ENCODE measurements at places on chromosomes 12 and 14.

- DNase-seq = no peak
These were observed 9.8 kb downstream of the KLHDC1 start for GRCh38 chr14:49702725-49703124.

- DNase-seq = no peak
These were observed 1.3 kb downstream of the ZC3H10 start for GRCh38 chr12:56119361-56119796.

- DNase-seq = no peak
These were observed 67.8 kb downstream of the NTF3 start for GRCh38 chr12:5499566-5500330.

DNA sequence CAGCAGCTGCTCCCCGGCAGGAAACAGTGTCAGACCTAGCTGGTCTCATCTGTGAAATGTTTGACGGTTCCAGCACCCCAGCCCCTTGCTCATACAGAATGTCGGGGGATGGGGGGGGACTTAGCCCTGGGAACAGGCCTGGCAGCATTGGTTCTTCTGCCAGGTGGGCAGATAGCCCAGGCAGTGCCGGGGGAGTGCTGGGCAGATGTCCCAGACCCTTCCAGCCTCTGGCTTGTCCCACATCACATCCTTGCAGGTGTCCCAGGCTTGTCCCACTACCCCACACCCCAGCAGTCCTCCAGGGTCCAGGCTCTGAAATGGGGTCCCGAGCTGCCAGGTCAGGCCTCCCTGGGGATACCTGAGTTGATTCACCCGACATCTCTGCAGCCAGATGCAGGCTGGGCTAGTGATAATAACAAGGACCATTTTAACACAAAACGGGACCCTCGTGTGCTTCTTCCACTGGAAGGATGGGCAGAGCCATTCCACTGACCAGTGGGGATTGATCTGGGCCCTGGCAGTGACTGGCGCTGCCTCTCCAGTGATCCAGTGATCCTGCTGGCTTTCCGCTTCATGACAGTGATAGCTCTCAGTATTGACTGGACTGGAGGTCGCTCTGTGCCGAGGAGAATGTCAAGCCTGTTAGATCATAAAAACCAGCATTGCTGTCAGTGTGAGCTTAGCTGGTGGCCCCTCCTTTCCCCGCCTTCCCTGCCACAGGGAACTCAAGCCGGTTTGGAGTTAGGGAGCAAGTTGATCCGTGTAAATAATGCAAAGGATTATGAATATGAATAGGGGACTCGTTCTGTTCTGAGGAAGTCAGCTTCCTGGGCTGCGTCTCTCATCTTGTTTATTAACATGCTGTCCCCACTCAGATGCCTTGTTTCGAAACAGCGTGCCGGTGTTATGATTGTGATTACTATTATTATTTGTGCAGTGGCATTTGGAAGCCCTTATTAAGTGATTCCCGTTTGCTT lies 180.6 kb downstream of the AACS start:
- DNase-seq = no peak

DNA sequence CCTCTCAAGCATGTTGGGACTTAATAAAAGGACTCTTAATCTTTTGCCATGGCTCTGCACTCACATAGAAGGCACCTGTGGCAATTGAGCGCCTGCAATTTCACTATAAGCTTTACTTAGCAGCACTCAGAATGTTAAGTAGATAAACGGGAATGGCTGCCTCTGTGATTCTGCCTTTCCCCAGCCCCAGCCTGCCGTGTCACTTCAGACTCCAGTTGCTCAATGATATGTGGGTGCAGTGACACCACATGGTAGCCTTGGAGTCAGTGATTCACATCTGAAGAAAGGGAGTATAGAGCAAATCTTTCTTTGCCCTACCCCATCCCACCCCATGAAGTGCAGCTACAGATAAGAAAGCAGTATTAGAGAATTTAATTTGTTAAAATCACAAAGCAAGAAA lies 96.1 kb downstream of the ZFC3H1 start:
- DNase-seq = no peak

DNA sequence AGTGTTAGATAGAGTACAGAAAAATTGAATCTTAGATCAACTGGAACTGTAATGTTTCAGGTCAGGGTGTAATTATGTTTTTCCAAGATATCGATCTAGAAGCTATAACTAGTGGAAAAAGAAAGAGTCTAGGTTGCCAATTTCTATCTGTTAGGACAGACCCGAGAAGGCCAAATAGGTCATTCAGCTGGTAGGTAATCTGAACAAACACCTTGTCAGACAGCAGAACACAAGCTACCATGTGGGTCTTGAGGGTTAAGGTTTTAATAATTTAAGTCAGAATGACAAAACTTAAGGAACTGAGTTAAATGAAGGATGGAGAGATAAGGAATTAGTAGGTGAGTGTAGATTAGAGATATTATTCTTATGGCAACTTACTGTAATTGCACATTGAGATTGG lies 44.9 kb upstream of the KCNMB4 start:
- no peak for DNase-seq

GRCh38 chr12:6363330-6364043 lies 11.9 kb downstream of the SCNN1A start:
- peak; percentile 68 for DNase-seq

DNA sequence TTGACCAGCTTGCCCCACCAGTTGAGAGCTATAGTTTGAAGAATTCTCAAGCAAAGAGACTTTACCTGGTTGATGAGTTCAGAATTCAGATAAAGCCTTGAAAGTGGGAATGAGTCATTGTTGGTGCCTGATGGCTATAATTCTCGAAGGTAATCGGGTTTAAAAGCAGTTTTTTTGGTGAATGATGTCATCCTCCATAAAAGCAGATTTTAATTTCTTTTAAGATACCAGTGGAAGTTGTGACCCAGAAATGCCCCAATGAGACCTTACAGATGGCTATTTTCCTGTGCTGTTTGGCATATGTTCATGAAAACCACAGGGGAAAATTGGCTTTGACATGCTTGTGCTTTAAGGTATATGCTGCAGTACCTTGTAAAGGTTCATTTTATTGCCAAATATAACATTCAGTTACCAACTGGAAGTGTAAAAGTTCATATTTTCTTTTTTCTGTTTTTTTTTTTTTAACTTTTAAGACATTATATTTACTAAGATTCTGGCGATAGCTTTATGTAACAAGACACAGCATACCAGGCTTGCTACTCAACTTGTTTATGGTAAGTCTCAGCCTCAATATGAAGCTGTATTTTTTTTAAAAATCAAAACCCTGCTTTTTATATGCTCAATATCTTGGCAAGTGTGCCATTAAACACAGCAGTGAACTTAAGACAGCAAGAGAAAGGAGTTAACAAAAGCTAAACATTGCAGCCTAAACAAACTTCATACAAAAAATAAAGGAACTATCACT lies 119.3 kb downstream of the LMNTD1 start:
- DNase-seq = no peak

DNA sequence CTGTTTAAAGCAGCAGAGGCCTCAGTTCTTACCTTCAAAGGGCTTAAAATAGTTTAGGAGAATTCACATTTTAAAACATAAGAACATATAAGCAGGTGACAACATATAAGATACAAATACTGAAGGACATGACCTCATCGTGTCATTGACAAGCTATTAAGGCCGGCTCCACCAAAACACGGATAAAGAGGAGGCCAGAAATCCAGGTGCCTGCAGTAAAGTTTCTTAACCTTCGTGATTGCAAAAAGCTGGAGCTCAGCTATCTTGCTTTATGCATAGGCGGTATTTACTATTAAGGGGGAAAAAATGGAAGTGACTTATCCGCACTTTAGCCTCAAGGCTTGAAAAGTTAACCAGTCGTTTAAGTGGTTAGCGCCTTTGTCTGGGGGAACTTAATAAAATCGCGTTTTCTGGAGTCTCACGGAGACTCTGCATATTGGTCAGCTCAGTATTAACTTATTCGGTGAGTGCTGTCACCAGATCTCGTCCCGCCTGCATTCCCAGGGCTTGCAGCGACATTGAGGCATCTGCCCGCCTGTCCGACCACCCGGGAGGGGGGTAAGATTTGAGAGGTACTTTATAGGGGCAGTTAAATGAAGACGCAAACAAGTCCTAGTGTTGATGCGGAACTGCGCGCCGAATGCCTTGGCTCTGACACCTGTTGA lies 1.1 kb upstream of the SP1 start:
- no peak for DNase-seq

DNA sequence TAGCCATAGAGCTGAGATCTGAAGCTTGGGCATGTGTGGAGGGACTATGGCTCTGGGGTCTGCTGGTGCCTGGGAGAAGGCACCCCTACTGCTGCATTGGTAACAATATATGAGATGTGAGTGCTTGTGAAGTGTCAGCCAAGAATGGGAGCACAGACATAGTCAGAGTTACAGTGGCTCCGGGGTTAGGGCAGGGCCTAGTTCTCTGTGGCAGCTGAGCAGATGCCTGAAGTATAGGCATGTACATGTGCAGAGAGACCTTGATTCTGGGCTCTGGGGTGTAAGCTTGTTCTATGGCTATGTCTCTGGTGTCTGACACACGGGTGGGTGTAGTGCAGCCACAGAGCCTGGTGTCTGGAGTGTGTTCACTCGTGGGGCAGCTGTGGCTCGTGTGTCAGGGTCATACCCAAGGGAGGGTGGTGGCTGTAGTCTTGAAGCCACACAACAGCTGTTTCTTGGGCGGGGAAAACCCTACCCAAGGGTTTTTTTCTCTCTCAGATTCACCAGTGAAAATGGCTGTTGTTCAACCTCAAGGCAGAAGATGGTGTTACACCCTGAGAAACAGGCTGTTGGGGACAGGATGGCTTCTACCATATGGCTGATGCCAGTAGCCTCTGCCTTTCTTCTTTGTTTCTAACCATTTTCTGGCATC lies 11.9 kb upstream of the TCL1A start:
- DNase-seq = no peak

DNA sequence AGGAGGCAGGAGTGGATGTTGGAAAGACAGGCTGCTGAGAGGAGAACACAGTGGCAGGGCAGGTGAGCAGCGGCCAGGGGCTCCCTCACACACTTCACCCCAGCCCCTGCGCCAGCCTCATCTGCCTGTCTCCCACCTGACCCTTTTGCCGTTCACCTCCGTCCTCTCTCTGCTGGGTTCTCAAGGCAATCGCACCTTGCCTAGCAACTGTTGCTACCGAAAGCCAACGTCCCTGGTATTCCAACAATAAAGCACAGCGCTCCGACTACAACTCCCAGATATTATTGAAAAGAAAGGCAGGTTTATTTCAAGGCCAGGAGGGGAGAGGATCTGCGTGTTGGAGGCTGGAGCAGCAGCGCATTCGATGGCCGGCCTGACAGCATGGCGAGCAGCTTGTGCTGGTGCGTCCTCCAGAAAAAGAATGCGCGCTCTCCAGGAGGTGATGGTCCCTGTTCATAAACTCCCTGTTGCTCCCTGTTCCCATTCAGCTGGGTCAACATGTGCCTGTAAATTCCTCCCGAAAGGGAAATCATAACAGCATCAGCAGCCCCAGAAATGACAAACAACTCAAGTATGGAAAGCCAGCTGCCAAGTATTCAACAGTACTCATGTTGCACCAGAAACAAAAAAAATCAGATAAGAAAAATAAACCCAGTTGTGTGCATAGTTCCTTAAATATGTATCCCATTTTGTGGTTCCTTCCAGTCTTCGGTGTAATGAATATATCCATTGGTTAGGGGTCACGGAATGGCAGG lies 153.0 kb upstream of the DIO3 start:
- no peak for DNase-seq

DNA sequence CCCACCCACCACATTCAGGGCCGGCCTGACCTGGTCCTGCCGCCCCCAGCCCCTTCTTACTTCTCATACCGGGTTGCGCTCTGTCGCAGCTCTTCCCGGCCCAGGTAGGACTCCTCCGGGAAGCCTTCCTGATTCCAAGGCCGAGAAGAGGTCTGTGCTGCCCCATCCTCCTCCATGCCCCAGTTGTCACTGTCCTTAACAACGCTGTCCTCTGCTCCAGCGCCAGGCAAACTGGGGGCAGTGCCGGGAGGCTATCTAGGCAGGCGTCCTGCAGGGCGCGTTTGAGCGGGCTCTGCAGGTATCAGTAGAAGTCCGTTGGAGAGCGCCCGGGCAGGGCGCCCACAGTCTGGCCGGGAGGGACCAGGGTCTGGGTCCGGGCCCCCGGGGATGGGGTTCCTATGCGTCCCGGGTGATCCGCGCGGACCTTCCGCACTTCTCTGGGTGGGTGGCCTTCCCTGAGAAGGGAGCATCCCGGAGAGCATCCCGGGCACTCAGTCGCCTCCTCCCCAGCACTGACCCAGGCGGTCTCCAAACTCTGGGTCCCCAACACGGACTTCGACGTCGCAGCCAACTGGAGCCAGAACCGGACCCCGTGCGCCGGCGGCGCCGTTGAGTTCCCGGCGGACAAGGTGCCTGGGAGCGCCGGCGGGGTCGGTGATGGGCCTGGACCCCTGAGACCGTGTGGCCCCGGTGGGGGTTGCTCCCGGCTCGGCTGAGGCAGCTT lies 900 bp downstream of the AMN start:
- no peak for DNase-seq

GRCh38 chr12:117438809-117439208 lies 77.4 kb upstream of the NOS1 start:
- no peak for DNase-seq

DNA sequence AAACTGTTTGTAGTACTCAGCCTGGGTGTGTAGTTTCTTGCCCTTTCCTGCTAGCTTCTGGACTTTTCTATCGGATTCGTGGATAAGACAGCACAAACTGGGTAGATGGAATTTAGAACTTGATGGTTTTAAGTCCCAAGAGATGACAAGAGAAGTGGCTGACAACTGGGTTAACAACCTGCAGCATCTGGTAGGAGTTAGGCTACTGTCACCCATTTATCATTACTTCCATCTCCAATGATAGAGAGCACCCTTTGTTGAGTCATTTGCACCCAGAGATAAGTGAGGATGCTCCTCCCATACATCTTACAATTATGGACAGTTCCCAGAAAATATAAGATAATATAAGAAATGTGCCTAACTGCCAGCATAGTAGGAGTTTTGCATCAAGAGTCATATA lies 50.2 kb upstream of the FLRT2 start:
- DNase-seq = no peak

- DNase-seq = no peak
These were observed 471.8 kb upstream of the FLRT2 start for GRCh38 chr14:85058150-85058549.

GRCh38 chr14:75969126-75969525 lies 12.7 kb downstream of the TGFB3 start:
- DNase-seq = no peak

GRCh38 chr14:95352481-95352880 lies 32.8 kb upstream of the CLMN start:
- DNase-seq = no peak

GRCh38 chr12:16389594-16389993 lies 42.1 kb downstream of the MGST1 start:
- DNase-seq = no peak

GRCh38 chr12:119901670-119902069 lies 24.6 kb upstream of the CIT start:
- DNase-seq = no peak

GRCh38 chr12:1925684-1926006 lies 7.2 kb upstream of the CACNA2D4 start:
- DNase-seq = no peak

DNA sequence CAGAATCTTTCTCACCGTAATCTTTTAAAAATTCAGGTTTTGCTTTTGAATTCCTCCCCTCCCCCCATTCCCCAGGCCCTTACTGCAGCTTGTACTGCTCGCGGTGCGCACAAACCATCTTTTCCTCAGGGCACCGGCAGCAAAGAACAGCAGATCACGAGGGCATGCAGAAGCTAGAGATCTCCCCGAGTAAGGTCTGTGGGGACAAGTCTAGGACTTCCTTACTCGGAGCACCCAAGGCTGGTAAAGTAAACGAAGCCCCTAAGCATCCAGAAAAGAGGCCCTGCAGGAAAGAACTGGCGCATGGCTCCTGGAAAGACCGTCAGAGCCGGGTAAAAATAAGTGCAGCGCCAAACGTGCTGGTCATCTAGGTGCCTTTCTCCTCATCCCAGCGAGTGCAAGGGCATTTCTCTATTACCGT lies 727 bp downstream of the LDHB start:
- peak; percentile 32 for DNase-seq
